ENCODE measurements at places on chromosomes 3 and 15.

DNA sequence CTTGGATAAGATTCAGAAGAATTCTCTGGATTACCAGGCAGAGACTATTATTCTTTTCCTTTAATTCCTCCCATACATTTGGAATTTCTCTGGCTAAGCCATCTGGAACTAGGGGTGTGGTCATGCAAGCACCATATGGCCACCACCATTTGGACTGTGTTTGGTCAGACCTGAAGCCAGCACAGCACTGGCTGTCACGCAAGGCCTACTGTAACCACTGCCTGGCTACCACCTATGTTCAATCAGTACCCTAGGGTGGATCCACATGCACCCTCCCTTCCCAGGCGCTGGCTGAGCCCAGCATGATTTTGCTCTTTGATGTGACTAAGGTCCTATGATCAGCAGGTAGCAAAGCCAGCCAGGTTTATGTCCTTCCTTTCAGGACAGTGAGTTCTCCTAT is 287.8 kb upstream of the GOLIM4 start:
- no peak for DNase-seq

DNA sequence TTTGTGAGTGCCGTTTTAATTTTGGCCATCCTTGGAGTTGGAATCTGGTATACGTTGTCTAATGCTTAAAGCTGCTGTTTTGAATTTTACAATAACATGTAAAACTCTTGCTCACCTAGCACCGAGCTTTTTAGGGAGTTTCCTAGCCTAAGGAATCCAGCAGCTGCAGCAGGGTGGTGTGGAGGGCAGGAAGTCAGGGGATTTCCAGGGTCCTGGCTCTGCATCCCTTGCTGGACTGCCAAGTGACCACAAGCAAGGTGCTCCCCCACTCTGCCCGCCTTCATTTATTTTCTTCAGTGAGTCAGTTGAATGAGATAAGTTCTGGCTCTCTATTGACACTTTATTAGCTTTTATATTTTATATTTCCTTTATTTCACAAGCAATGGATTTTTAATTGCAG is 113.7 kb downstream of the ATG7 start:
- no peak for DNase-seq

GRCh38 chr3:37739579-37740290 is 121.9 kb upstream of the CTDSPL start:
- no peak for DNase-seq

GRCh38 chr15:45588219-45588875 is 1.2 kb downstream of the BLOC1S6 start:
- DNase-seq, result no peak

DNA sequence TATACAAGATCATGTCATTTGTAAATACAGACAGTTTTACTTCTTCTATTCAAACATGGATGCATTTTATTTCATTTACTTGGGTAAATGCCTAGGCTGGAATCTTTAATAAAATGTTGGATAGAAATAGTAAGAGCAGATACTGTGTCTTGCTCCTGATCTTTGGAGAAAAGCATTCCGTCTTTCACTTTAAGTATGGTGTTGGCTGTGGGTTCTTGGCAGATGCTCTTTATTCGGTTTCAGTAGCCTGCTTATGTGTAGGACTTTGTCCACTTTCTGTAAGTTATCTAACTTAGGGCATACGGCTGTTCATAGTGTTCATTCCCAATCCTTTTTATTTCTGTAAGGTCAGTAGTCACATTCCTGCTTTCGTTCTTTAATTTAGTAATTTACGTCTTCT is 303.0 kb downstream of the ADAMTS17 start:
- no peak for DNase-seq

DNA sequence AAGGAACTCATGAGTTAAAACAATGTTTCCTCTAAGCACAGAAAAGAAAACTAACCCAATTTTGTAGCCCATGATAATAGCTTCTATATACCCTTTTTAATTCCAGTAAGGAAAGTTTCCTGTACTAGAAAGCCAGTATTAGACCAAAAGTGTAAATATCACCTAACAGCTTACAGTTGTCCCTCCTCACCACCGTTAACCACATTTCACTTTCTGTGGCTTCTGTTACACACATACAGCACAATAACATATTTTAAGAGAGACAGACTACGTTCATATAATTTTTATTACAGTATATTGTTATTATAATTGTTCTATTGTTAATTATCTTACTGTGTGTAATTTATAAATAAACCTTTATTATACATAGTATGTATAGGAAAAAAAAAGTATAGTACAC is 74.1 kb downstream of the ZNF280D start:
- DNase-seq, result no peak

DNA sequence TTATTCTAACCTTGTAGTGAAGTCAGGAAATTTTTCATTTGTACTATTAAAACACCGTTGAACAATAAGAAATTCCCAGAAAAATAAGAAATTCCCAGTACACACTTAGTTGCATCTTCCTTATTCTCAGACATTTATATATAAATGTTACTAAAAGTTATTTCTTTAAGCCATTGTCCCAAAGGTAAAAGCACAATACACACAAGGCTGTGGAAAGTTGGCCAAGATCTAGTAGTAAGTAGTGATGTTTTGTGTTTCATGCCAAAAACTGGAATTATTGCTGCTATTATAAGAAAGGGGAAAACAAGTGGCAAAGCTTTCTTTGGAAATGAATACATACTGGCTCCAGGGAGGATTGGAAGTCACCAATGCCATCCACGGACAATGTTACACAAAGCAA is 802.5 kb upstream of the DPPA4 start:
- DNase-seq, result no peak

GRCh38 chr3:134334231-134334900 is 39.9 kb downstream of the AMOTL2 start:
- DNase-seq, result no peak

DNA sequence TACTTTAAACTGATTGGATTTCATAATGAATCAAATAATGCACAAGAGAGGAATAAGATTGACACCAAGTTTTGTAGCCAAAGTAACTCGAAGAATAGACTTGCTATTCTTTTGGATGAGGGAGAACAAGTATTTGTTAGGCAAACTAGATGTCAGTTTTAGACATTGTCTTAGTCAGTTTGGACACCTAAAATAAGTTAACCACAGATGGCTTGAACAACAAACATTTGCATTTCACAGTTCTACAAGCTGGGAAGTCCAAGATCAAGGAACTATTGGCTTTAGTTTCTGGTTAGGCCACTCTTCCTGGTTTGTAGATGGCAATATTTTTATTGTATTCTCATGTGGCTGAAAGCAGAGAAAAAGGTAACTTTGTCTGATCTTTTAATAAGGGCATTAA is 61.3 kb upstream of the OSTN start:
- no peak for DNase-seq

DNA sequence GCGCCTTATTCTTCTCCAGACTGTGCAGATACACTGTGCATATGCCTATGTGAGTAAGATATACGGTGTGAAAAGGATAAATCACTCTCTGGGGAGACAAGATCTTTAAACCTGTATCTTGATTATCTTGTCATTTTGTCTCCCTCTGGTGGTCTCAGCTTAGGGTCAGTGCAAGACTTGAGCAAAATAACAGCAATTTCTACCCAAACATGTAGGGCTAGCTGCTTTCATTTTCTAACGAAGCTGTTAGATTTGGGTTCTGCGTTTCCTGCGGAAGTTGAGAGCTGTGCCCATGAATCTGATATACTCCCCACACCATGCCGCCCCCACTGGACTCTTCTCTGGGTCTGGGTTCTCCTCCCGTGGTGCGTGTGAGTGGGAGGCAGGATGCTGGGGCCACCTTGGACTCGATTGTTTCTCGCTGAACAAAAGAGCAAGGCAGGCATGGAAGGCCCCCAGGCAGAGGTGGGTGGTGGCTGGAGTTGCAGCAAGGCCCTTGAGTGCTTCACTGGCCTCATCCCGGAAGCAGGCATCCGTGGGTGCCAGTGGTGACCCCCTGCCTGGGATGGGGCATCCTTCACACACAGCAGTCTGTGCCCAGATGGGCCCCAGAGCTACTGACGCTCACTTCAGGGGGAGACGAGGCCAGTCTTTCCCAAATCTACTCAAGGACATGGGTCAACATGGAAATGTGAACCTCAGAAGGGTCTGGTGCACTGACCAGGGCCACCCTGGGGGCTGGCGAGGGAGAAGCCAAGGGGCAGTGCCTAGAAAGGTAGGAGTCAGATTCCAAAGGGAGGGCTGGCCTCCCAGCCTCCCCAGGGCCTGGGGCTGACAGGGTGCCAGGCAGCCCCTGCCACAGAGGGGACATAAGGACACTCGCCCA is 179.6 kb downstream of the NSMCE3 start:
- DNase-seq, result peak; percentile 12

DNA sequence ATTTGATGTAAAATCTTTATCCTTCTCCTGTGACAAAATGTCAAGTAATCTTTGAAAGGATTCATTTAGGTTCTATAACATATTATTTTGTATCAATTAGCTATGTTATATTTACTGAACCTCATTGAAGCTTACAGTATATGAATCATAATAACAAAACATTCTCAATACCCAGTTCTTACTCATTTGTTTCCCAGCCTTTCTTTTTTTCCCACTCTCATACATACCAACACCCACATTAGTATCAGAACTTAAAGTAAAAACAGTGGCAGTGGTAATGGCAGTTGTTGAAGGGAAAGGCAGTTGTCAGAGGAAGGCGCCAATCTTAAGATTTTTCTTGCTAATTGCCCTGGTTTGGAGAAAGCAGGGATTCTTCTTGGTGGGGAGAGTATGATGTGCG is 33.2 kb upstream of the TRPC1 start:
- no peak for DNase-seq

DNA sequence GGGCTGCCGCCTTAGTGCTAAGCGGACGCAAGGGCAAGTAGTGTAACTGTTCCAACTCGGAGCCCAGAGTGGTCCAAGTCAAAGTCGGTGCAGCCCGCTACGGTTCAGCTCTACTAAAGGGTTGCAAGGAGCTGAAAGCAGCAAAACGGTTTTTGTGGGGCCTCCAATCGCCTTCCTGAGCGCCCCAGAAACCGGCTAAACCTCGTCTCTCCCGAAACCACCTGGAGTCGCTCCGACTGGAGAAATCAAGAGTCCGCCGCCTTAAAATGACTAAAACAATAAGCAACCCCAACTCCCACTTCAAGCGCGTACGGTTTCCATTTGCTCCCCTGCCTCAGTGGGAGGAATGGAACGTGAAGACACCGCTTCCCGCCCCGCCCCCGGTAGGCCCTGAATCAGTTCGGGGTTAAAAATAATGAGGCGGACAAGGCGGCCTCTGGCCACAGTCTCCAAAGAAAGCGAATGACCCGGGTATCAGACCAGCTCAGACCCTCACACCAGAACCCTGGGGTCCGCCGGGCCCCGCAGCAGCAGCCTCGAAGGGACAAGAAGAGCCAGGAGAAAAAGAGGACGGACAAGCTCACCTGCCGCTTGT is 401 bp downstream of the SEC11A start:
- DNase-seq, result peak; percentile 29

- no peak for DNase-seq
Measured at GRCh38 chr15:68654786-68655560, 76.2 kb downstream of the CORO2B start.

DNA sequence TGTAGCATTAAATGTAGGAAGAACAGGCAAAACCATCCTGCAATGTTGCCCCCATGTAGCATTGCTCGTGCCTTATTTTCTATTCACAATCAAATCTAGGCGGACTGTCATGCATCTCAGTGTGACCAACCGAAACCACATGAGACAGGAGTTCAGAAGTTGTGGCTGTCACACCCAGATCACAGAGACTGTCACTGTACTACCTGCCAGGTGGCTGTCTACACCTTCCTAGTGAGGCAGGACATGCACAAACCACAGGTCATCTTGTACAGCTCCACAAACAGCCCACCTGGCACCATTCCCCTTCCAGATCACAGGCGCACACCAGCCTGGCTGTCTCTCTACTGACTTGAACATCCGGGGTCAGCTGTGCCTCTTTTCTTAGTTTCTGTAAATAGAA is 392.8 kb downstream of the OCA2 start:
- no peak for DNase-seq

DNA sequence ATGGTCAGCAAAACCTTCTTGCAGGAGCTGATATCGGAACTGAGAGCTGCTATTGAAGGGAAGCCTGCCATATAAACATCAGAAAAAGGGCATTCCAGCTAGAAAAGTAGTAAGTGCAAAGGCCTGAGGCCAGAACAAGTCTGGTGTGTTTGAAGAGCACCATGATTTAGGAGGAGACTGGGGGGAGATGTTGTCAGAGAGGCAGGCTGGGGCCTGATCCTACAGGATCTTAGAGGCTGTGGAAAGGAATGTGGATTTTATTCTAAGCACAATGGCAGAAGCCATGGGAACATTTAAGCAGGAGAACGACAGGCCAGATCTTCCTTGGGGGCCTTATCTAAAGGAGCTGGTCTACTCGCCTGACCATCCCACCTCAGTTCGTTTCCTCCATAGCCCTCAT is 5.1 kb upstream of the MUC13 start:
- no peak for DNase-seq

GRCh38 chr15:31160297-31160696 is 58.8 kb upstream of the TRPM1 start:
- DNase-seq, result no peak

DNA sequence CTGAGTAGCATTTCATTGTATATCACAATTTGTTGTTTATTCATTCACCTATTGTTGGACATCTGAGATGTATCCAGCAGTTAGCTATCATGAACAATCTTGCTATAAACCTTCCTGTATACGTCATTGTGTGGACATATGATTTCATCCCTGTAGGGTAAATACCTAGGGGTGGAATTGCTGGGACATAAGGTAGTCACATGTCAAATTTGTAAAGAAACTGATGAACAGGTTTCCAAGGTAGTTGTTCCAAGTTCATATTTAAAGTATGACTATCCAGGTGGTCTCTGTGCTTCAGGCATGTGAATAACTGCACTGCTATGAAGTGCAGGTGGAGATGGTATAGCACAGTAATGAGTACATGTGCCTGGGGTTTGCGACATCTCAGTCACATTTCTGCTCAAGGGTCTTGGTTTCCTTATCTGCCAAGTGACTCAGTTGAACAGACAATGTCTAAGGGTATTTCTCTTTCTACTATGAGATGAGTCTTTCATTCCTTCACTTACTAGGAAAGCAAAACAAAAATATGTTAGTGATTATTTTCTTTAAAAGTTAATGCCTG is 229.0 kb upstream of the HES1 start:
- DNase-seq, result no peak

GRCh38 chr3:170622369-170623159 is 36.7 kb upstream of the SLC7A14 start:
- DNase-seq, result no peak

DNA sequence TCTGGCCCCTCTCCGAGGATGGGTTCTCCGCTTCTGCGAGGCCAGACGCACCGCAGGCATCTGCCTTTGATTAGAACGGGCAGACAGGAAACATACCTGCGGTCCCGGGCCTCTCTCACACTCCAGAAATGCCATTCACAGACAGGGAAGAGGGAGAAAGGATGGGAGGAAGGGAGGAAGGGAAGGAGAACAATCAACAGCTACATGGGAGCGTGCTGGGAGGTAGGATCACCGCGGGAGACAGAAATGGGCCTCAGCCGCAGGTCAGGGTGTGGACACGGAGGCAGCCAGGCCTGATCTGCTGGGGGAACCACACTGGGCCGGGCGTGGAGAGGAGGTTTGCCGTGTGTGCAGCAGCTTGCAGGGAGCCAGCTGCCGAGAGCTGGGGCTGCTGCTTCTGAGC is 90.7 kb upstream of the RGMA start:
- DNase-seq, result no peak

Measured in CD4-positive, alpha-beta T cell treated with Interferon alpha-2 for 1 hour (primary cell).